ENCODE measurements at places on chromosomes 4 and X. TPM values are rescaled to one million over a fixed set of nuclear protein-coding genes. Genes with fewer than 3 reads are reported as not detected.

GNRHR gene
- not detected for total RNA-seq

SPIN2A gene
- total RNA-seq = not detected

PAQR3 gene
- 12.7 TPM for total RNA-seq

LAGE3 gene
- total RNA-seq = 87.8 TPM

FGF13 gene
- 14.3 TPM for total RNA-seq

CENPVL1 gene
- 0.24 TPM for total RNA-seq

PHOX2B gene
- not detected for total RNA-seq

MID2 gene
- total RNA-seq = 5.4 TPM

HSPA4L gene
- 18.1 TPM for total RNA-seq

COX7B2 gene
- total RNA-seq = not detected

GUCY1B1 gene
- total RNA-seq = 8.3 TPM

CD38 gene
- total RNA-seq = not detected

SPACA5 gene
- total RNA-seq = not detected

PLXNA3 gene
- 11.3 TPM for total RNA-seq

REPS2 gene
- 4.9 TPM for total RNA-seq

TMEM144 gene
- total RNA-seq = 11.7 TPM

FAM156A gene
- 30.5 TPM for total RNA-seq

MAGED1 gene
- total RNA-seq = 582 TPM

BGN gene
- total RNA-seq = 0.94 TPM

CFI gene
- 1.4 TPM for total RNA-seq

SPANXB1 gene
- total RNA-seq = not detected

SPP1 gene
- not detected for total RNA-seq

NXF2B gene
- total RNA-seq = not detected

NMU gene
- not detected for total RNA-seq

DDIT4L gene
- 9.6 TPM for total RNA-seq

HMX1 gene
- total RNA-seq = not detected

AMTN gene
- not detected for total RNA-seq

FGF5 gene
- 4.9 TPM for total RNA-seq

CSN1S1 gene
- total RNA-seq = not detected

FOXR2 gene
- total RNA-seq = not detected

SYTL5 gene
- total RNA-seq = 0.16 TPM

POLA1 gene
- total RNA-seq = 9.7 TPM

PCDH10 gene
- total RNA-seq = 1.2 TPM

PTPN13 gene
- total RNA-seq = 0.05 TPM

ARX gene
- 0.10 TPM for total RNA-seq

USP26 gene
- total RNA-seq = not detected

VCX2 gene
- total RNA-seq = not detected

RPA4 gene
- not detected for total RNA-seq

N4BP2 gene
- total RNA-seq = 7.5 TPM

KLHL5 gene
- 53.6 TPM for total RNA-seq
